DMS53 (cell line): ENCODE measurements at places on chromosomes 7 and 10.

- DNase-seq, result no peak
These were observed 167.8 kb upstream of the CXCL12 start for GRCh38 chr10:44552726-44553125.

DNA sequence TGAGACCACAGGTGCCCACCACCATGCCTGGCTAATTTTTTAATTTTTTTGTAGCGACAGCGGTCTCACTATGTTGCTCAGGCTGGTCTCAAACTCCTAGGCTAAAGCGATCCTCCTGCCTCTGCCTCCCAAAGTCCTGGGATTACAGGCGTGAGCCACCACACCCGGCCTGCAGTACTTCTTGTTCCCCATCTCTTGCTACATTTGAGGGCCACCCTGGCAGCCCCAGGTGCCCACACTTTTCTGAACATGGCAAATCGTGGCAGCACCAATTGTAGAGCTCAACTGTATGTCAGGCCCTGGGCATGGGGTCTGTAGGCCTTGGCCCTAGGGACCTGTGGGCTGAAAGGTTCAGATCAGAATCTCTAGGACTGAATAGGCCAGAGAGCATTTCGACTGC lies 25.1 kb upstream of the LIMK1 start:
- DNase-seq, result no peak

GRCh38 chr10:131244836-131245235 lies 66.7 kb downstream of the TCERG1L start:
- no peak for DNase-seq

DNA sequence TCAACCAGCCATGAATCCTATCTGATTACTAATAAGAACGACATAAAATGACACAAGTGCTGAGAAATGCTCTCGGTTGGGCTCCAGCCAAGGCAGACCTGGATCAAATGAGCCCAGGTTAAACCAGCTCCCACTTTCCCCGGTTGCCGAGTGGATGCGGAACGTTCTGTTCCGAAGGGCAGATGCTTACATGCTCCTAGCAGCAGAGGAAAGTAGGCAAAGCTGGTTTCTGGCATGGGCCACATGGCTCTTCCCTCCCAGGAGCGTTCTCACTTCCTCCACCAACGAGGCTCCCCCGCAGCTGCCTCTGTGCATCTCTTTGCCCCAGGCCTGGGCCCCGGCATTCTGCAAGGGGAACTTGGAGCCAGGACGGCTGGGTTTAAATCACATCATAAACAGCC lies 61.8 kb upstream of the SDK1 start:
- DNase-seq, result no peak

- DNase-seq, result no peak
These were observed 32.3 kb upstream of the NUB1 start for GRCh38 chr7:151309311-151309710.

DNA sequence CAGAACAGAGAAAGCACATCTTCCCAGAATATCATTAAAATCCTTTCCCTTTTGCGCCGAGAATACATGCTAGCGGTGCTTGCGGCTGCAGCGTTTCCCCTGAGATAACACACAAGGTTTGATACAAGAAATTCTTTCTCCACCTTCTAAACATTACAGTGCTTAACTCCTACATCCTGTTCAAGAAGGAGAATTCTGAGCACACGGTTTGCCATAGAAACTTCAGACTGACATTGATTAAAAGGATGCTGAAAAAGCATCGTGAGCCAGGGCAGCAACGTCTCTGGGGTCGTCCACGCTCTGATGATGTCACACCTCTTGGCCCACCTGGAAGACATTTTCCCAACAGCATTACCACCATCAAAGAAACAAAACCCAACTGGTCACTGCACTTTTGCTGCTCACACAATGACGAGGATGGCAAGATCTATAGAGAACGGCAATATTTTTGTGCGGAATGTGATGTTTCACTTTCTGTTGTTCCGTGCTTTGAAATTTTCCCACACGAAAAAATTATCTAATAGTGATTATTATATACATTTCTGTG lies 27.0 kb upstream of the PRSS1 start:
- no peak for DNase-seq

DNA sequence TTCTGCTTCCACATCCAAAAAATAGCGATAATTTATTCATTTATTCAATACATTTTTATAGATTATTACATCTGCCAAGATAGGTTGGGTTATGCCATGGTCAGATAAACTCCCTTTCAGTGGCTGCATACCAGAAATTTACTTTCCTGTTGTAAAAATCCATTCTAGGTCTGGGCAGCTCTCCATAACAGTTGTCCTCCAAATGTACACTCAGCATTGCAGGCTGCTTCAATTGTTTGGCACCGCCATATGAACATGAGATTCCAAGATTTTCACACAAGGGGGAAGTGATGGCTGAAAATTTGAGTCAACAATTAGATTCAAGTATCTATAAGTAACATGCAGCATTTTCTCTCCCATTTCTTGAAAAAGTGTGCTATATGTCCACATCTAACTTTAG lies 568.7 kb downstream of the ETV1 start:
- no peak for DNase-seq

- no peak for DNase-seq
These were observed 194.9 kb upstream of the CDCA7L start for GRCh38 chr7:22140578-22140977.

DNA sequence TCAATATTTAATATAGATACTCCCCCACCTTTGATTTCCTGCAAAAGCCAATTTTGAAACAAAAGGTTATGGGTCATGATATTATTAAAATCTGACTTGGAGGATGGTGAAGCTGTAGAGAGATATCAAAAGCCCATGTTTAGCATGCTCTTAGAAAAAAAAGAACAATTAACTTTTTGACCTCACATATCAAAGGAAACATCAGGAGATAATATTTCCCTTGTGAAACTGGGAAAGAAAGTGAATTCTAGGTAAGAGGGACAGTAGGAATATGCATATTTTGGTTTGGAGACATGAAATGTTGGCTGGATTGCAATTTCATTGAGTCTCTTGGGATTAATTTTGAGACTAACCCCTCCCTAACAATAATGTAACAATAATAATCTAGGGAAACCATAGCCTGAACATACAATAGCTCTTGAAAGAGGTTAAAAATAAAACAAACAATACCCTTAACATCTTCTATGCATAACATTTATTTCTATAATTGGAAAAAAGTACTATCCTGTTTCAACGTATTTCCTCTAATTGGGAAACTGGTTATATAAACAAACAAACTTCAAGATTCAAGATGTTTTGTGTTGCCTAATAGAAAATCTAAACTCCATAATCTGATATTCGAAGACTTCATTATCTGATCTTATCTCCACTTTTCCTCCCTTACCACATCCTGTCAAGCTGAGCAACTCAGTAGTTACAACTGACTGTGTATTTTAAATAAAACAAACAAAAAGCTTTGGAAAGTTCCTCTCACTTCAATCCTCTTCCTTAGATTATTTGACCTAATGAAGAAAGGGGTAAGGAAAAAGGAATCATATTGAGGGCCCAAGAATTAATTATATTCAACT lies 14.8 kb downstream of the TMEM26 start:
- DNase-seq, result no peak

GRCh38 chr7:155208681-155209477 lies 88.8 kb upstream of the INSIG1 start:
- no peak for DNase-seq

DNA sequence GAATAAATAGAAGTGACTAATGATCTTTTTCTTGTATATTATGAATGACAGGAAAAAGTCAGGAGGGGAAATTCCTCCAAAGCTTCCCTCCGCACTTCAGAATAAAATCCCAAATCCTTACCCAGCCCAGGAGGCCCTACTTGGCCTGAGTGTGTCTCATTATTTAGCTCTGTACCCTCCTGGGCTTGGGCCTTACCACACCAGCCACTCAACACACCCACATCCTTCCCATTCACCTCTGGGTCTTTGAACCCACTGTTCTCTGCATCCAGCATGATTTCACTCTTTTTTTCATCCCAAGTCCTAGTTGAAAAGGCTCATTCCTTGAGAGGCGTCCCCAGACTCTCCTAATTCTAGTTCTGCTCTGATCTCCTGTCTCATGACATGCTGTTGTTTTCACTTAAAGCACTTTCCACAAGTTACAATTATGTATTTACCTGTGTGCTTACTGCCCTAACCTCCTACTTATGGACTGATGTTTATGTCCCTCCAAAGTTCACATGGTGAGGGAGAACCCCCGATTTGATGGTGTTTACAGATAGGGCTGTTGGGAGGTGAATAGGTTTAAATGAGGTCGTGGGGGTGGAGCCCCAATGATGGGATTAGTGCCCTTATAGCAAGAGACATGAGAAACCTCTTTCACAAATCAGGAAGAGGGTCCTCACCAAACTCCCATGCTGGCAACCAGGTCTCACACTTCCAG lies 6.4 kb downstream of the NOD1 start:
- DNase-seq, result no peak

DNA sequence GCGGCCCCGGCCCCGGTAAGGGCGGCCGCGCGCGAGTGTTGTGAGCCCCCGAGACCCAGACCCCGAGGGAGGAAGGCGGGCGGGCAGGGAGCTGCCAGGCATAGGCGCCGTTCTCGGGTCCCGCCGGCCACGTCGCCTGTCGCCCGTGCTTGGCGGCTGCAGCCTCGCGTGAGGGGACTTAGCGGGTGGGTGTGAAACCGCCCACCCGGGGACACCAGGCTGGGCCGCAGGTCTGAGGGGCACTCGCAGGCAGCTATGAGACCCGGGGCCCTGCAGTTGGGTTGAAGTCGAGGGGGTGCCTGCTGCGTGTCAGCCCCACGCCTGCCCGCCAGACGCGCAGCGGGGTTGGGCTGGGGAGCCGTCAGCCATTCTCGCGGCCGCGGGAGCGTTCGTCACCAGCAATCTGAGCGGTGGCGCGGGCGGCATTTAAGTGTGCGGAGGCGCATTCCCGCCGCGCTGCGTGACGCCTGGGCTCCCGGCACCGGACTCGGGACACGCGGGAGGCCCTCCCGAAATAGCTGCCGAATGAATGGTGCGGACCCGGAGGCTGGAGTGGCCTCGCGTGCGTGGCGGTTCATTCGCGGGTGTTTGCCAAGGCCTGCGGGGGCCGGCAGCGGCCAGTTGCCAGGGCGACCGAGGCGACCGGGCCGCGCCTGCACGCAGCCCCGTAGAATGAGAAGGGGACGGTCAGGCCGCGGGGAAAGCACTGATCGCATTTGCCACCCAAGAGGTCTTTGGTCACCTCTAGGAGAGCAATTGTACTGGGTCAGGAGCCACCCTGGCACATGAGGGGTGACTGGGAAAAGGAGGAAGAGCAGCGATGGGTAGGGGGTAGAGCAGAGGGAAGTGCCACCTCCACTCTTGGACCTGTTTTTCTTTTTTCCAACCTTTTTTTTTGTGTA lies 750 bp downstream of the ZNF398 start:
- peak; percentile 87 for DNase-seq

DNA sequence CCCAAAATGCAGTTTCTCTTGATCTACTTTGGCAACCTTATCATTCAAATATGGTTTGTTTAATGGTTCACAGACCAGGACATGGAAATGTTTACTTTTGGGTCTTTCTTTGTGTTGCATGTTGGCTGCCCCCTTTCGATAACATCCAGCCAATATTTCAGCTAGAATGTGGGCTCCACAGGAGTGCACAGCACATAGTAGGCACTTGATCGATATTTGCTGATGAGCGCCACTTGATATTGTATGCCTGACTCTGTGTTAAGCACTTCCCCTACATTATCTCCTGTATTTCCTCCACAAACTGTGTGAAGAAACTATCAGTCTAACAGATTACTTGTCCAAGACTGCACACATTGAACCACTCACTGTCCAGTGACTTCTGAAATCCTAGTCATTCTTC lies 60.2 kb downstream of the SMURF1 start:
- DNase-seq, result no peak

DNA sequence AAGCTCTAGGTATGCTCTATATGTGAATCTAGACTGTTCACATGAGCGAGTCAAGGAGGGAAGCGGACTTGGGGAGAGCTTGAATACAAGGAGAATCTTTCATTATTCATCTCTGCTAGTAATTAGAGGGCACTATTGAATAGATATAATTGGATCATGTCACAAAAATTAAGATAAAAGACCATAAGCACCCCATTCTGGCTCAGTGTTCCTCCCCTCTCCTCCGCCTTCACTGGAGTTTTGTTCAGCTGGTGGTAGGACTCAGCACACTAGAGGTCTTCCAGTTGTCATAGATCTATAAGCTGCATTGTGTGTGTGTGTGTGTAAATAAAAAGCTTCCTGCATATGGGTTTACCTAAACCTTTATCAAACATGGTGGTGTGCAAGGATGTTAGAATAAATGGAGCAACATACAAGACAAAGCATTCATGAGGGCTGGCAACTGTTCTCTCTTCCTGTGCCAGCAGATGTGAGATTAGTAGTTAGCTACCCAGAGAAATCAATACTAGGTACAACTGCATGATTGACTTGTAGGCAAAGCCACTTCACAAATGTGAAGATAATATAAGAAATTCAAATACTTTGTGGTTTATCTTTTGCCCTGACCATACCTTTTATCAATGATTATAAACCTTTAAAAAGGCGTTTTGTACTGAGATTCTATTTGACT lies 142.6 kb downstream of the CREB5 start:
- DNase-seq, result peak; percentile 41

DNA sequence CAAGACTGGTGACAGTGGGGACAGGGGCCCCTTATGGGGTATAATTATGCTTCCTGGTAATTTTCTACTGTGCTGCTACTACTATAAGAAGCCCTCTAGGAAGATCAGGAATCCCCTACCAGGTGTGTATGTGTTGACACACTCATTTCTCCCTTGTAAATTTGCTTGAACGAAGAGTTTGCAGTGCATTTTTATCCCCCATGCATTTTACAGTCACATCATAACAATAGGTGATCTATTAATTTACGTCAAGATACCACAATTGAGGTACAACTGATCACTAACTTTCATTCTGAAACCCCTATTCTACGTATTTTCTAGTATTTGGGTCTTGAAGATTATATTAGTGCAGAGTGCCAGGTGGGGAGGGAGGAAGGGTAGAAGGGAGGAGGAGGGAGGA lies 252.2 kb downstream of the NSUN6 start:
- DNase-seq, result no peak

DNA sequence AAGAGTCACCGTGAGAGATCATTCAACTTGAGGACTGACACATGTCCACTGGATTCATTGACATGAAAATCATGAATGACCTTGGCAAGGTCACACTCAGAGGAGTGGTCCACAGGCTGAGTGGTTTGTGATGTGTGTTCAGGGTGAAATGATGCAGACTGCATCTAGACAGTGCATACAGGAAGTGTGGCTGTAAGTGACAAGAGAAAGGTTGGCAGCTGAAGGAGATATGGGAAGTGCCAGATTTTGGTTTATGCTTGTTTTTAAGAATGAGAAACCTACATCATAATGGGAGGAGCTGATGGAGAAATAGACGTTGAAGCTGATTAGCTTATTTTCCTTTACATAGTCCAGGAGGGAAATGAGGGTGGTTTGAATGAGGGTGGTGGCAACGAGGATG lies 64.8 kb upstream of the VIPR2 start:
- no peak for DNase-seq

- no peak for DNase-seq
These were observed 12.7 kb downstream of the CACUL1 start for GRCh38 chr10:118742032-118742431.

DNA sequence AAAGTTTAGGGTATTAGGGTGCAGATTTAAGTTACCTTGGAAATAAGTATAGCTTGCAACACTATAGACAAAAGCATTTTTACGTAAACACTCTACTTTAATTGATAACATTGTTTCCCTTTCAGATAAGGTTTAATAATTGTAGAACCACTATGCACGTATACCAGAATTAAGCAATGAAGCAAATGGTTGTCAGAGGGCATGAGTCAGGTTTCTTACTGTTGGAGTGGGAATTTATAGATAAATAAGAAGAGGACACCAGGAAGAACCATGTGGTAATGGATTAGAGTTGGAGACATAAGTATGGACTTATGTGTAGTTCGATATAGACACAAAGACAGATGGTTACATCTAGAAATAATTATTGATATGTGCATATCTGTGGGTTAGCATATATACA lies 355.6 kb downstream of the ETV1 start:
- DNase-seq, result no peak

- no peak for DNase-seq
These were observed 45.7 kb upstream of the NXPH1 start for GRCh38 chr7:8387551-8388256.
